Astrocyte (in vitro differentiated cells and primary cell): ENCODE measurements at places on chromosomes 6 and 20.

DNA sequence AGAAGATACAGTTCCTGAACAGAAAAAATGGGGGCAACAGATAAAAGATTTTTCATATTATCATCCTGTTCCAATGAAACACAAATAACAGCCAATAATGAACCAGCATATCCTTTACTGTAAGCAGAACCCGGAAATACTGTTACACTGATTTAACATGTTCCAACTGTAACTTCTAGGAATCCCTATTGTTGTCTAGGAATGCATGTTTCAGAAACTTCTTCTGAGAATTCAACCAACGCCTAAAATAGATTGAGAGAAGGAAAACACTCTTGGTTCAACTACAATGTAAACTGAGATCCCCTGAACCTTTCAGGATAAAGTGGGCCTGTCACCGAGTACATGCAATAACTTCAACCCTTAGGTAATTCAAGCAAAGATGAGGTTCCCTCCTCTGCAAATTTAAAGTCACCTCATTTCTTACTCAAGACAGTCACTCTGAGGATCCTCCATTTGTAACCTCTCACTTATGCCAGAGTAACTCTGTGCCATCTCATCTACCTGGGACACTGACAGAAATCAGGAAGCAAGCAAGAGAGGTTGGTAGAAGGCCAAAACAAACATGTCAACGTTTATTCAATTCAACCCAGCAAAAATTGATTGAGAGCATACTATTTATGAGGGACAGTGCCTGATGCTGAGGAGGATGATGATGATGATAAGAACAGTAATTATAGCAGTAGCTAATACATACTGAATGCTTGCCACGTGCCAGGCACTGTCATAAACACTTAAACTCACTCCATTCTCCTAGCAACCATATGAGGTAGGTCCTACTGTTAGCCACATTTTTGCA is 14.1 kb downstream of the UBE3D start:
- no peak for DNase-seq

GRCh38 chr6:12208673-12209072 is 81.5 kb upstream of the EDN1 start:
- DNase-seq = no peak

DNA sequence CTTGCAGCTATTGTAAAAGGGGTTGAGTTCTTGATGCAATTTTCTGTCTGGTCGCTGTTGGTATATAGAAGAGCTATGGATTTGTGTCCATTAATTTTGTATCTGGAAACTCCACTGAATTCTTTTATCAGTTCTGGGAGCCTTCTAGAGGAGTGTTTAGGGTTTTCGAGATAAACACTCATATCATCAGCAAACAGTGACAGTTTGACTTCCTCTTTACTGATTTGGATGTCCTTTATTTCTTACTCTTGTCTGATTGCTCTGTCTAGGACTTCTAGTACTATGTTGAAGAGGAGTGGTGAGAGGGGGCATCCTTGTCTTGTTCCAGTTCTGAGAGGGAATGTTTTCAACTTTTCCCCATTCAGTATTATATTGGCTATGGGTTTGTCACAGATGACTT is 120.8 kb upstream of the SSTR4 start:
- DNase-seq = no peak

DNA sequence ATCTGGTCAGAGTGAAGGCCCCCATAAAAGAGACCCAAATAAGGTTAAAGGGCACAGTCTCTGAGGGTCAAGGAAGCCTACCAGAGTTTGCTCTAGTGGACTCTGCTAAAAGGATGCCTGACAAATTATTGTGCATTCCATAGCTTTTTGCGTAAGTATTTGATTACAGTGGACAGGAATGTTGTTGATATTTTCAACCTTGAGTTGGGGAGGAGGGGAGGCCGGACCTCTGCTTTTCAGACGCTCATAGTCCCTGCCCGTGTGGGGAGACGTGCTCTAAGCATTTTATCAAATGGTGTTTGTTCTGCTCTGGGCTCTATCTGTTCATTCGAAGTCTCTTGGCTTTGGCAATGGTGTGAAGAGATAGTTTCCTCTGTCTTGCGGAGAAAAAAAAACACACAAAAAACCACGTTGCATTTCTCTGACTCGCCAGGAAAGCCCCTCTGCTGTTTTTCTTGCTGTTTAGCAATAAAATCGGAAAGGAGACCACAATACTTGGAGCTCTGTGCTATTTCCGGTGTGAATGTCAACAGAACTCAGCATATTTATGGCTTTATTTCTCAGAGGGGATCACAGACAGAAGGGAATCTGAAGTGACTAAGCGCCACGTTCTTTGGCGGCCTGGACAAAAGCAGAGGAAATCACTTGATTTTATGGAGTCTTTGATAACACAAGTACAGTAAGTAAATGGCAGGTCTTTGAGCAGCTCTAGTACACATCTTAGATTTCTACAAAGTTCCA is 159.8 kb downstream of the ZFP64 start:
- peak; percentile 90 for DNase-seq
